Activated CD4-positive, CD25-positive, alpha-beta regulatory T cell (primary cell): ENCODE measurements at places on chromosomes 1 and 21.
A peak's percentile ranks its signal among the peaks of the same experiment; 100 is the strongest.

DNA sequence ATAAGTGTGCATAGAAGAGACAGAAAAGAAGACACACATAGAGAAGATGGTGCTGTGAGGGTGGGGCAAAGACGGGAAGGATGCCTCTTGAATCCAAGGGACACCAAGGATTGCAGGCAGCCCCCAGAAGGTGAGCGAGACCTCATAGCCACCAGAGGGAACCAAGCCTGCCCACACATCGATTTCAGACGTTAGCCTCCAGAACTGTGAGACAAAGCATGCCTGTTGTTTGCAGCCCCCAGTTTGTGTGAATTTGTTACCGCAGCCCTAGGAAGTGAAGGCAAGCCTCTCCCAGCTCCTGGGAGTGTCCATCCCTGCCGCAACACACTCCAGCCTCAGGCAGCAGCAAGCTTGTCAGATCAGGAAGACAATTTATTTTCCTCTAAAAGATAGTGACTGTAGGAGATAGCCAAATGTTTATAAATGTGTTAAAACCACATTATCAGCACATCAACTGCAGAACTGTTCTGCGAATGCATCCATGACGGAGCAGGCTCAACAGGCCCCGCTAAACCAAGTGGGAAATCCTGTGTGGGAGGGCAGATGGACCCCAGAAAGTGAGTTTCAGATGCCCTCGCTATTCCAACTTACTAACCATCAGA is 543.3 kb downstream of the MATN1 start:
- DNase-seq: no peak

GRCh38 chr1:194717334-194717733 is 1530.9 kb upstream of the B3GALT2 start:
- no peak for DNase-seq

- DNase-seq: no peak
Observed at GRCh38 chr1:42873670-42874069, 27.3 kb downstream of the ZNF691 start.

DNA sequence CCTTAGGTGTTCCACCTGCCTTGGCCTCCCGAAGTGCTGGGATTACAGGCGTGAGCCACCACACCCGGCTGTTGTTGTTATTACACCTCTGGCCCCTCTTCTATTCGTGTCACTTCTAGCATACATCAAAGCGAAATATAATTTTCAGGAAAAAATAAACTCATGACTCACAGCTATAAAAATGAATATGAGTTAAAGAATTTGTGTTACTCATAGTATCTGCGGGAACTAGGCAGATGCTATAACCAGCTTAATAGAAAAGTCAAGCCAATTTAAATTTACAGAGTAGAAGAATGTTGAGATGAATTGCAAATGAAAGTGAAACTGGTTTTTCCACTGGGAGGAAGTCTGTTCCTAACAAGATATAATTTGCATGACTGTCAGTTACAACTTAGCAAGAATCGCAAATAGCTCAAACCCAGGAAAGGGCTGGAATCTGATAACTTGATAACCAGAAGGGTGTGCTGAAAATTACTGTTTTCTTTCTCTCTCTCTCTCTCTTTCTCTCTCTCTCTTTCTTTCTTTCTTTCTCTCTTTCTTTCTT is 11.2 kb downstream of the OR2W3 start:
- DNase-seq: no peak

- no peak for DNase-seq
Observed at GRCh38 chr1:72281637-72282270, 585 bp downstream of the NEGR1 start.

- DNase-seq: no peak
Observed at GRCh38 chr21:45698493-45699184, 55.1 kb downstream of the PCBP3 start.

DNA sequence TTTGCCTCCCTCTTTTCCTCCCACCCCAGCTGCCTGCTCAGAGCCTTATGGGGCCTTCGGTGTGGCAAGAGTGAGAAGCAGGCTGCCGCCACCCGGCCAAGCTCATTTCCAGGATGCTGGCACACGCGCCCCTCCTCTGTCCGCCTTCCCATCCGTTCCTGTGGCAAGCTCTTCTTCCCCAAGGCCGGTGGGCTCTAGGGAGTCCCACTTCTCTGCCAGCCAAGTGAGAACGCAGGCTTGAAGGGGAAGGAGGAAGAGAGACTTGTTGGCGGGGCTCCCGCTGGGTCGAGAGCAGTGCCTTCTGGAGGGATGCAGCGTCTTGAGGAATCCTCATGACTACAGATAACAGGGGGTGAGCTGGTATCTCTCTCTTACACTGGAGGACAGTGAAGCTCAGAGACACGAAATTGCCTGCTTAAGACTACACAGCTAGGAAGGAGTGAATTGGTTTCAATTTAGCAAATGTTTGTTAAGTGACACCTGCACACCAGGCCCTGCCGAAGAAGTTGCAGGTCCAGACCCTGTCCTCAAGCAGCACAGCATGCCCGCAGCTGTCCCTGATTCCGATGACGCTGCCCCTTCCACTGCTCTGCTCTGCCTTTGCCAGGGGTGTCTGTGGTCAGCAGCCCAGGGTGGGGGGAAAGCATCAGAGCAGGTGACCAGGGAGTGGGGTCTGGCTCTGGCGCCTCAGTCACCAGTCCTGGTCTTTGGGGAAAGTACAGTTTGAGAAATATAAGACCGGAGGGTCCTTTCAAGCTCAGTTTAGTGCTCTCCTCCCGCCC is 40.1 kb upstream of the FOXO6 start:
- DNase-seq: no peak

GRCh38 chr21:32336711-32337110 is 38.1 kb downstream of the MRAP start:
- DNase-seq: no peak

DNA sequence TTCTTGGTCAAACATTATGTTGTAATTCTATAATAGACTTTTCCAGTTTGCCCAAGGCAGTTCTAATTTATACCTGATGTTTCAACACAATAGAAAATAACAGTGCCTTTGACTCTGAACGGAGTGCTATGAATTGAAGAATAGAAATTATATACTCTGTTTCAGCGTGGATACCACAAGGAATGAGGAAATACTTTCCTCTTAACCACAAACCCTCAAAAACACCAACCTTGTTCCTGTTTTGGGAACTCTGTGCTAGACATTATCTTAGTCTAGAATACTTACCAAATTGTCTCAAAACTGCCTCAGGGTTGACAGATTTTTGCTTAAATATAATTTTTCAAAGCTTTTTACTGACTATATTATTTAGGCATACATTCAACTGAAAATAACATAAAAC is 1629.3 kb downstream of the MRPL39 start:
- DNase-seq: no peak

DNA sequence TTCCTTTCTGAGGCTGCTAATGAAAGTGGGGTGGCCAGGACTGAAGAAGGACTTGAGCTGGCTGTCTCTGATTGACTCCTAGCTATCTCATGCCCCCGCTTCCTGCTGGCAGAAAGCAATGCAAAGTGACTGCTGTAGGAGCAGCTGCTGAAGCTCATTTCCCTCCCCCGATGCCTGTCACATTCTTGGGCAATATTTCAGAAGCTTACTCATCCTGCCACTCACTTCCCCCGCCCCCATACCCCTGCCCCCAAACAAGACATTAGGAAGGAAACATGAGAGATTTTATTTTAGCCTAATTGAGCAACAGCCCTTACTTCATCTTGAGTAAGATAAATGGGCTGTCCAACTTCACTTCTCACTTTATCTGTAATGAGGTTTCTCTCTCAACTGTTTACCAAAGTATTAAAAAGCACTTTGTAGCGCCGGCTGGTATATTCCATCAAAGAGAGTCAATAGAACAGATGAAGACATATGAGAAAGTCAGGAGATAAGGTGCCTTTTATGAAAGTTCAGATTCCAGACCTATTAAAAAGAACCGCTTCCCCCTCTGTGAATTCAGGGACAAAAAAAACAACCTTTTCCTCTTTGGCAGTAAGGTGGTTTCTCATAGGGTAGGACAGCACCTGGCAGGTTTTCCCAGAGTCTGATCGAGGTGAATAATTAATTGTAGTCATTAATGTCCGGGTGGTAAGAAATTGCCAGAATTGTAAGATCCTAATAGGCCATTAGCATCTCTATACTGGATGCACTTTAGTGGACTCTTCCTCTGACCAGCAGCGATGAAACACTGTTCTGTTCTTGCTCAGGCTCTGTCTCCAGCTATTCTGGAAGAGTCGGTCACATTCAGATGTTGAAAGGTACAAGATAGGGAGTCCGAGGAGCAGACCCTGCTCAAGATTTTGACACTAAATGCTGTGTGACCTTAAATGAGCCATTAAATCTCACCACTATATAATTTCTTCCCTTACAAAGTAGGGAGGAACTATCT is 70.2 kb downstream of the SH3GLB1 start:
- DNase-seq: no peak

- DNase-seq: no peak
Observed at GRCh38 chr1:81617308-81617967, 183.3 kb upstream of the ADGRL2 start.

DNA sequence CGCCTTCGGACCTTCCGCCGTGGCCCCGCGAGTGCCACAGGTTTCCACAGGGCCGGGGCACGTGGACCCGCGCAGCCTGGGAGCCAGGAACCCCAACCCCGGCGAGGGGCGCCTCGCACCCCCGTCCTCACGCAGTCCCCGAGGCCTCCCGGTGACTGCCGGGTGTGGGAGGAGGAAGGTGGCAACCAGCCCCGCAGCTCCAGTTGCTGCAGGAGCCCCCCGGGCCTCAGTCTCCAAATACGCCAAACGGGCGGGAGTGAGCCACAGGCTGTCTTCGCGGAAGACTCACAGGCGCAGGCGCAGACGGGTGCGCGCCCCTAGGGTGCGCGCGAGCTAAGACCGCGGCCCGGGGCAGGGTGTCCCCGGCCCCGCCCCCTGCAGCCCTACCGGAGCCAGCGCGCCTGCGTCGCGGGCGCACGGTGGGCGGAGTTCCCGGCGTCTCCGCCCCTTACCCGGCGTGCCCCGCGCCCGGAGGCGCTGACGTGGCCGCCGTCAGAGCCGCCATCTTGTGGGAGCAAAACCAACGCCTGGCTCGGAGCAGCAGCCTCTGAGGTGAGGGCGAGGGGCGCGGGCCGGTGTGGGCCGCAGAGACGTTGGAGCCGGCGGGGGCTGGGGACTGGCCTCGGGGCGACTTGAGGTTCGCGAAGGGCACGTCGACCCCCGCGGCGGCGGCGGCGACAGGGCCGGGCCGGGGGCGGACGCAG is at the start of gene ARF1:
TSS of gene ARF1 (plus strand) at position 495 of the 704 bp plus-strand sequence. CDS start 14,407 bp downstream, outside the sequence.
- DNase-seq: peak; percentile 88

- no peak for DNase-seq
Observed at GRCh38 chr1:71785450-71785849, 496.9 kb downstream of the NEGR1 start.

DNA sequence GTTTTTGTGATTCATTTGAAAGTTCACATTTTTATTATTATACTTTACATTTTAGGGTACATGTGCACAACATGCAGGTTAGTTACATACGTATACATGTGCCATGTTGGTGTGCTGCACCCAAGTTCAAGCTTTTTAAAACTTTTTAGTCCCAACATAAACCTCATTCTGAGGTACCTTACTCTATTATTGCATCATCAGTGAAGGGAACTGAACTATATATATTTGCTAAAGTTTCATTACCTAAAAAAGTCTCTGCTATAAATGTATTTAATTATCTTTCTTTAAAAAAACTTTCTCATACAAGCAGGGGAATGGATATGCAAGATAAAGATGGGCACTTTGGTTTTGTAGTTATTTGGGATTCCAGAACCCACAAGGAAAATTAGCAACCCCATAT is 931.4 kb upstream of the ADGRL2 start:
- DNase-seq: no peak

DNA sequence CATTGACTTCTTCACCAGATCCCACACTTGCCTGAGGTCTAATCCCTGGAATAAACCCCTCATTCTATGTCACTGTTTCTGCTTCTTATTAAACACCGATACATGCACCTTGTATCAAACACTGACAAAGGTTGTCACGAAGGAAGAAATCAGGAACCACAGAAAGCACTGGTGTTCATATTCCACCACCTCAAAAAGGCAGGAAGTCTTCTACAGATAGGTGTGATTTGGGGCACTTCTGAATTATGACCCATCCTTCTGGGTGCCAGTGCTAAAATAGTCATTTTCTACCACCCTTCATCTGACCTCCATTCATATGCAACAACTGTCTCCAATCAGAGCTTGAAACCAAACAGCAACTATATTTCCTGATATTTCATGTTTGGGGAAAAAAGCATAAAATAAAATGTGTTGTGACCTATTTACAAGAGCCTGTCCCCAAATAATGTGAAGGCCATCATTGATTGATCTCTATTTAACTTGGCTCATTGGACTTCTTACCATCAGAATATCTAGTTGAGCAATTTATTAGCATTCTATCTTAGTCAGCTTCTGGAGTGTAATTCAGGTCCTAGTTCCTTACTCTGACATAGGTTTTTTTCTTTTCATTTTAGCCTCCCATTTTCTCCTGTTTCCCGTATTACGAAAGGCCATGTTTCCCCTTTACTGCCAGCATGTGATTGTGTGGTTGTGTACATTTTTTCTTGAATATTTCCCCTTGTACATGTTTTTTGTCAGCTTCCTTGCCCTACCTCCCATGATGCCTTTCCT is 43.1 kb downstream of the DUSP10 start:
- no peak for DNase-seq

- no peak for DNase-seq
Observed at GRCh38 chr1:228045405-228045804, 37.1 kb upstream of the ARF1 start.

DNA sequence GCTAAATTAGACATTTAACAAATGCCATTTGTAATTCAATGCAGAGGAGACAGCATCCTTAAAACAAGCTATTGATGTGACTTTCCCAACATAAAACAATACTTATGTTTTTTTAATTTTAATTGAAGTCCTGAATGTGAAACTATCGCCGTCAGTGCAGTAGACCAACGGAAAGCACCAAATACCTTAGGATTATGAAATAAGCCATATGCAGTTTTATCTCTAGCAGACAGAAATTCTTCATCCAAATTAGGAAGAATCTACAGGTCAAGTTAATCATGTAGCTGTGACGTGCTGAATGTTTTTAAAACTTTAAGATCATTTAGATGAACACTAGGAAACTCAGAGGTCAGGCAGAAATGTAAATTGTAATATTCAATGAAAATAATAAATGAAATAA is 714 bp upstream of the ST6GALNAC5 start:
- DNase-seq: no peak

DNA sequence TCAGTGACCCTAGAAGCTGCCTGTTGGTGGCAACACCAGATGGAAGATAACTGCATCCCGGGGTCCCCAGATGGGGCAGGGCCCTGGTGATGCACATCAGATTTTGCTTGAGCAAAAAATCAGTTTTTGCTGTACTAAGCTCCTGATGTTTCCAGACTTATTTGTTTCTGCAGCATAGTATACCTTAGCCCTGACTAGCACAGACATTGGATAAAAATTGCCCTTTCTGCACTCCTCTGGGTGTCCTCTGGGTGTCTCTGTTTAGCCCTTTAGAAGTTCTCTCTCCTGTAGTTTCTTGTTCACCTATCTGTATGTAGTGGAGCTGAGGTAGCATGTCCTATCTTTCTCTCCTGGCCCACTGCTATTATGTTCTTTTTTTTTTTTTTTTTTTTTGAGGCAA is 30.3 kb upstream of the PLA2G2C start:
- no peak for DNase-seq
